ENCODE measurements at places on chromosomes 13 and 19.
A peak's percentile ranks its signal among the peaks of the same experiment; 100 is the strongest.

DNA sequence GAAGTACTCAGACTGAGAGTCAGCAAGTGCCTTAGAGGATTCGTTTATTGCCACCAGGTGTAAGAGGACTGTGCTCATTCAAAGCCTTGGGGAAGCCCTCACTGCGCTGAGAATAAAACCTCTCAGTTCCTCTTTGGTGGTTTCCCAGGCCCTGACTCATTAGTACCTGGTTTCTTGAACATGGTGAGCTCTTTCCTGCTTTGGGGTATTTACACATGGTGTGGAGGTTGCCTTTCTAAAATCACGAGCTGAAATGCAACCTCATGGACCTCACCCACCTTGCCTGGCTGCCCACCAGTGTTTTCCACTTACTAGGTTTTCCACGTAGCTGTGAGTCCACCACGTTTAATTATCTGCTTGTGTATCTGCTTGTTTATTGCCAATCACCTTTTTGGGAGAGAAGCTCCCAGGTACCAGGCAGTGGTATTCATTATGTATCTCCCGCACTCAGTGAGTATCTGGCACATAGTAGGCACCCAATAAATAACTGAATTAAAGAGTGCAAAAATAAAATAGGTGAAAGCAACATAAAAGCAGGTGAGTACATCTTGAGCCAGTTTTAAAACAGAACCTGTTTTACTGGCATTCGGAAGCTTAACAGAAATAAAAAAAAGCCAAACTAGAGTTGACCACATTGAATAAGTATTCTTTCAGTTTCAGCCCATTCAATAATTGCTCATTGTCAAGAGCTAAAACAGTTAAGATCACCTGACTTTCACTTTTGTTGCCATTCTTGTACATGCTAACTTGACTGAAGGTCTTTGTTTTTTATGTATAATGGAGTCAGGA is 533.0 kb downstream of the MYO16 start:
- no peak for DNase-seq

- DNase-seq, result no peak
These were observed 25.8 kb upstream of the NANOS3 start for GRCh38 chr19:13850910-13851733.

DNA sequence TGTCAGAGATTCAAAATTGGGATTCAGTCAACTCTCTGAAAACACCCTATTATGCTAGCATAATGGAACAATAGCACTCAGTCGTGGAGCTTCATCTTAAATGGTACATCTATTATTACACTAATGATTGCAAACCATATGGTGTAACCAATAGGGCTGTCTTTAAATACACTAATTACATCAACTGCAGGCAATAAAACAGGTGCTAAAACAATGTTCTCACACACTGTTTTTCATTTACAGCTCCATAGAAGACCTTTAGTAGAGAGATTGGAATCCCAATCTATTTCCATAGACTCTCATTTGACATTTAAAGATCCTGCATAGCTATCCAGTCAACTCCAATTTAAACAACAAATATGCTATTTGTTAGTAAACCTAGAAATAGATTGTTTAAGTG is 1917.4 kb downstream of the OLFM4 start:
- DNase-seq, result peak; percentile 57

DNA sequence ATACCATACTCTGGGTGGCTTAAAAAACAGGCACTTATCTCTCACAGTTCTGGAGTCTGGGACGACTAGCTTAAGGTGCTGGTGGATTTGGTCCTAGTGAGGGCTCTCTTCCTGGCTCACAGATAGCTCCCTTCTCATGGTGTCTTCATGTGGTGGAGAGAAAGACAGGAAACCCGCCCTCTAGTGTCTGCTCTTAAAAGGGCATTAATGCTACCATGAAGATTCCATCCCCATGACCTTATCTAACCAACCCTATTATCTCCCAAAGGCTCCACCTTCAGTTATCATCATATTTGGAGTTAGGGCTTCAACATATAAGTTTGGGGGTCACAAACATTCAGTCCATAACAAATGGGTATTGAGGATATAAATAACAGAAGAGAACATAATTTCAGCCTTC is 139.4 kb downstream of the HS6ST3 start:
- no peak for DNase-seq

DNA sequence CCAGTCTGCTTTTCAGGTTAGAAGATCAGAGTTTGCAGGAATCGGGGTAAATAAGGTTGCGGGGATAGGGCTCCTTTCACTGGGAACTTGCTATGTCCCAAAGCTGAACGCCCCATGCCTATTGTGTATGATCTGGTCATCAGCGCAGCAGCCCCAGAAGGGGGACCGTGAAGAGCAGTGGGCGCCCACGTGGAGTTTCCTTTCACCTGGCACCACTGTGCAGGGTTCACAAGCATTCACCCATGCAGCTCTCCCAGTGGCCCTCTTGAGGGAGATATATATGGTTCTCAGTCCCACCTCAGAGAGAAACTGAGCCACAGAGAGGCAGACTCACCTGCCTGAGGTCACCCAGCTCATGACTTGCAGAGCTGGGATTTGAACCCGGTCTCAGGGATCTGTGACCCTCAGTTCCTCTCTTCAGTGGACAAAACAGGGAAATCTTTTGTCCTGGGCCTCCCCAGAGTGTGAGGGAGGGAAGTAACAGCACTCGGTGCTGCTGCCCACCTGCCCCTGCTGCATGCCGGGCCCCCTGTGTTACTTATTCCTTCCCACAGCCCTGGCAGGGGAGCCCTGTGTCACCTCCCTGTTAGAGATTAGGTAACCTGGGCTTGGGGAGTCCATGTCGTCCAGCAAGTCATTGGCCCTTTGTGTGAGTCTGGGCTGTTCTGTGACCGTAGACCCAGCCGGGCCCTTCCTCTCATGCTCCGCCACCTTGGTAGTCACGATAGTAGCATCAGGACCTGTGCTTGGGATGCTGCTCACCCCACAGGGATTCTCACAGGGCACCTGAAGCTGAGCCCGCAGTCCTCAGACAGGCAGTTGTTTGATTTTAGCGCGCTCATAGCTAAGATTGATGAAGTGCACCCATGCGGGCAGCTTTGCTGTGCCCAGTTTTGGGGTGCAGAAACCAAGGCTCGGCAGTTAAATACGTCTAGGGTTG is 27.9 kb downstream of the PPP5C start:
- DNase-seq, result no peak

- DNase-seq, result no peak
These were observed 29.8 kb downstream of the DNM2 start for GRCh38 chr19:10747674-10748073.

GRCh38 chr13:61029064-61029463 is 386.6 kb downstream of the PCDH20 start:
- no peak for DNase-seq

GRCh38 chr19:29488316-29488715 is 37.5 kb upstream of the VSTM2B start:
- no peak for DNase-seq
